ENCODE measurements at places on chromosomes 1 and 21.

DNA sequence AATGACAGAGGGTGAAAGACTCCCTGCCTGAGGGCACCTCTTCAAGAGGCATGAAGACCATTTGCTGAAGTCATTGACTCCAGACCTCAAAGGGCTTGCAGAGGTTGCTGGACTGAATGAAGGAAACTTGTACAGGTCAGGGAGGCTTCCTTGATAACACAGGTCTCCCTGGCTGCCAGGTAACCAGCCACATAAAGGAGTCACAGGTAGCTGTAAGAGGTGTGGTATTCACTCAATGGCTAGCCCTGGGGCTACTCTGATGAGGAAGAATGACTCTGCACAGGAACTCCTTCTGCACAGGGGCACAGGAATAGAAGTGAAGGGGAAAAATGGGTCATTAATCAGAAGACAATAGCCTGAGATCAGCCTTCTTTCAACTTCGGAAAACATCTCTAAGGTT lies 187.5 kb downstream of the LMX1A start:
- DNase-seq: no peak

DNA sequence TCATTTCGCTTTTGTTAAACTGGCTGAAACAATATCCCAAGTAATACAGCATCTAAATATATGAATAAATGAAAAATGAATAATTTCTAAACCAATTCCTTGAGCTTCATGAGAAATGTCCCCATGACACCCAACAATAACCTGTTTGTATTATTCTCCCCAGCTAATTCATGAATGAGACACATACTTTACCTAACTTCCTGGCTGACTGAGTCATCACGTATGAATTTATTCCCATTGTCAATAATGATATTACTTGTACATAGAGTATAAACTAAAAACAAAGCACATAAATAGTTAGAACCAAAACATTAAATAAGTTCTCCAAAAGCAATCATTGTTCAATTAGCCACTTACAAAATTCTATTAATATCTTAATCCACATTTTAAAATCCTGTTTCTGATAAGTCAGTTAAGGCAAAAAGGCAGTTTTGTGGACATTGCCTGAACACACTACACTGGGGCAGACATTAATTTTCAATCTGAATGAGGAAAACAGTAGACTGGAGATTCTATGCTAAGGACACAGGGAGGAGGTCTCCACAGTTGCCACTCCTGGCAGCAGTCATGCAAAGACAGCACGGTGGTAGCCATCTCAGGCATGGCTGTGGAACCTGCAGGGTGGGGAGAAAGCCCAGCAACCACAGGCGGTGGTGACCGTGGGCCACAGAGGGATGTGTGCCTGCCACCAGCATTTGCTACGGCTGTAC lies 48.2 kb downstream of the SLC9C2 start:
- DNase-seq: no peak

DNA sequence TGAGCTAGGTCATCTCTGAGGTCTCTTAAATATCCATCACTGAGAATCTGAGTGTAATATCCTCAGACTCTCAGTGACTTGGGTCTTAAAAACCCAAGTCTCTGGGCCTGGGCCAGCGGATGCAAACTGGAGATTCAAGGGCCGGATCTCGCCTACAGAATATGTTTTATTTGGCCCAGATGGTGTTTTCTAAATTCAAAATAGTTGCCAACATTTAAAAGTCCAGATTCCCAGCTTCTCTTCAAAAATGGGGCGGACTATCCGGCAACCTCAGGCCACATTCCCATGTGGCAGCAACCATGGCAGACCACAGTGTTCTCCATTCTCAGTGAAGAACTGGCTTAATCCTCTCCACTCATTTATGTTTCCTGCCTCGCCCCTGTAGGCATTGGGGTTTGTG lies 12.7 kb upstream of the HEYL start:
- no peak for DNase-seq

GRCh38 chr1:93904228-93904627 lies 5.0 kb downstream of the GCLM start:
- DNase-seq: no peak

GRCh38 chr21:42644223-42645208 lies 8.9 kb upstream of the PDE9A start:
- no peak for DNase-seq

DNA sequence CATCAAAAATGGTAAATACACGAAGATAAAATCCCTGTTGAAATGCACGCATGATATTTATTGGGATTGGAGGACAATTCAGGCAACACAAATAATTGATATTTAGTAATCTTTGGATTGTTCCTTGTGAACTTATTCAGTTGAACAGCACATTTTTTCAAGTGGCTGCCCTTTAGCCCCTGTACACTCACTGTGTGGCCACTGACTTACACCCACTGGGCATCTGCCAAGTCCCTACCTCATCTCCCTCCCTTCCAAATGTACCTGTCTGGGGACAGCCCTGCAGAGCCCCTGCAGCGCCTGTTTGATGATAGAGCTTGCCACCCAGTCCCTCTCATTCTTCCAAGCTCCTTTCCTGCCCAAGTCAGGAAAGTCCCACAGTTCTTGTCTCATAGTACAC lies 154.3 kb downstream of the GLUL start:
- no peak for DNase-seq

DNA sequence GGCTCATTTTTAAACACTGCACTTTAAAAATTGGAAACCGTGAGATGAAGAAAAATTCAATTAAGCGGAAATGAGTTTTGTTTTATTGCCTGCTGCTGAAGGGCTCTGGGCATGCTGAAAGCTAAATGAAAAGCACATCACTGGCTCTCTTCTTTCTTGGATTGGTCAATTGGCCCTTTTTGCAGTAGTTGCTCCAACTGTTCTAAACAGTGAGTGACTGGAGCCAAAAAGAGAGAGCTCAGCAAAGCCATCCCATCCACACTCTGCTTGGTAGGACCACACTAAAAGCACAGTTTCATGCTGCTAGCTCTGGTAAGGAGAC lies 48.1 kb downstream of the LHX4 start:
- DNase-seq: no peak

- DNase-seq: no peak
Measured at GRCh38 chr1:27446496-27447020, 43.4 kb downstream of the WASF2 start.

GRCh38 chr1:162197041-162197531 lies 127.6 kb downstream of the NOS1AP start:
- no peak for DNase-seq

DNA sequence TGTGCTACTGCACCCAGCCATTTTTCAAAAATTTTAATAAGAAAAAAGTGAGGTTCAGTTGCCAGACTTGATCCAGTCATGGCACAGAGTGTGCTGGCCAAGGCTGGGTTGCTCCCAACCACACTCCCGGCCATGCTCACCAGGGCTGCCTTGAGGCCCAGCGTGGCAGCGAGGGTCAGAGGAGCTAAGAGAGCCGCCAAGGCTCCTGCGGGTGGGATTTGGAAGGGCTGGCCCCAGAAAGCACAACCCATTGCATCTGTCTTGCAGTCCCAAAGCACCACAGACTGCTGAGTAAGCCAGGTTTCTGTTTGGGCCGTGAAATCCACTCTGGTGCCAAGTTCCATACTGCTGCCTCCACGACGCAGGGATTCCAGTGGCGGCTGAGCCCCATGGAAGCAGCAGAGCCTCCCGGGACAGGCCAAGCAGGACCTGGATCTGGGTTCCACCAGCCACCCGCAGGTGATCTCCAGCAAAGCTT lies 22.6 kb downstream of the ZBTB17 start:
- DNase-seq: no peak

GRCh38 chr1:20837554-20838192 lies 50.6 kb upstream of the HP1BP3 start:
- no peak for DNase-seq

DNA sequence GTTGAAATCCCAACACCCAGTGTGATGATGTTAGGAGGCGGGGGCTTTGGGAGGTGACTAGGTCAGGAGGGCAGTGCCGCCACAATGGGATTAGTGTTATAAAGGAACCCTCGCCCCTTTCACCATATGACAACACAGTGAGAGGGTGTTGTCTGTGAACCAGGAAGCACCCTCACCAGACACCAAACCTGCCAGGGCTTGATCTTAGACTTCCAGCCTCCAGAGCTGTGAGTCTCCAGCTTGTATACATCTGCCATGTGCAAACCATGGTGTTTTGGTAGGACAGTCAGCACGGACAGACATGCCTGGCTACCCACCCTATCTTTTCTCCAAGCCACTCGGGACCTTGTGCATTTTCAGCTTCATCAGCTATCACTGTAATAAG lies 4.0 kb downstream of the TRIM11 start:
- DNase-seq: no peak

- no peak for DNase-seq
Measured at GRCh38 chr21:45877821-45878469, 103.6 kb upstream of the COL6A1 start.

GRCh38 chr1:55466921-55467320 lies 251.8 kb upstream of the USP24 start:
- no peak for DNase-seq

DNA sequence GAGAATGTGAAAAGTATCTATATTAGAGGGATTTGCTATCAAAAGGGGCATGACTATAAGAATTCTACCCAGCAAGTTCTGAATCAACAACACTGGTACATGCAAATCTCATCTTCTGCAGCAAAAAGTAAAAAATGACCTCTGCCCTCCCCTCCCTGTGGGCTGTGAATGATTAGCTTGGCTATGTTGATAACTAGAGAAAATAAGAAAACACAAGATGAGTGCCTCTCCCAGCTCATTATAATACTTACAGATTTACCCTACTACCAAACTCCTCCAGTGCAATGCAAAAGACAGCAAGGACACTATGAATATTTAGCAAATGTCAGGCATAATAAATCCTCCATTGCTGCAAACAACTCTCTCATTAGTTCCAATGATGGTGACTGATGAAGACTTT lies 102.4 kb downstream of the SLC45A1 start:
- DNase-seq: no peak

DNA sequence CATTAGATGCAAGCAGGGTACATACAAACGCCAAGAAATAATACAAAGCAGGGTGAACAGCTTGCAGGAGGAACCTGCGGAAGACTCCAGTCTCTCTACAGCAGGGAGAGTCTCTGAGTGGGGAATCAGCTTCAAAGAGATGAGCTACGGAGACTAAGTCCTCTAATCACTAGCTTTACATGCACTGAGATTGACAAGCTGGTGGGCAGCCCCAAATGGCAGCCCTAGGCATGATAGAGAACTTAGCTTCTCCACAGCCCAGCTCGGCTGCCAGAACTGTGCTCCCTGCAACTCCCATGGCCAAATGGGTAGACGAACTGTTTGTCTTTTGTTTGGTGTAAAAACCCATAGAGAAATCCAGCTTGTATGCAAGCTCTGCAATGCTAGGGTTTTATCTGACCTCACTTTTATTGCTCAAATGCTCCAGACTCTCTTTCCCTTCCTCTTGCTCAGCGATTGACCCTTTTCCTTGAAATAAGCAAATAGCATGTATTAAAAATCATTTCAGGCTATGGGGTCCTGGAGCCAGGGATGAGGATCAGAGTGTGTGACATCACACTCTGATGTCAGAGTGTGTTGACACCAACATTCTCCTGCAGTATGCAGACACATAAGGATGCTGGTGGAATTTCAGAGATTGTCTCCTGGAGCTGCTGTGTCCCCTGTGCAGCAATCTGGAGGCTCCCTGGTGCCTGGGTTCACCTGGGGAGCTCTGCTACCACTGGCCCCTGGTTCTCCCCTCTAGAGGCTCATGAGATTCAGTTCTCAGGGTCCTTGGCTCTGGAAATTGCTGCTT lies 238.5 kb downstream of the TTLL7 start:
- no peak for DNase-seq

DNA sequence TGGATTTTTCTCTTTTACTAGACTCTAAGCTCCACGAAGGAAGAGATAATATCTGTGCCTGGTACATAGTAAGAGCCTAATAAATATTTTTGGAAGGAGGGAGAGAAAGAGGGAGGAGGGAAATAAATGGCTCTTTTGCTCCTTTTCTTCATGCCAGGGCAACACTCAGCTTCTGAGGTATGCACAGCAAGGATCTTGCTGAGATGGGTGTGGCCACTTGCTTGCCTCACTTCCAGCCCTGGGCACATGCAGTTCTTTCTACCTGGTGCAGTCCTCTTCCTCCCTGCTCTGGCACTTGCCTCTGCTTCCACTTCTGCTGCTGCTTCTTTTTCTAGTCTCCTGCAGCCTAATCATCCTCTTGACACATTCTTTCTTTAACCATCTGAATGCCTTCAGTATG lies 148.1 kb downstream of the FGGY start:
- DNase-seq: no peak

DNA sequence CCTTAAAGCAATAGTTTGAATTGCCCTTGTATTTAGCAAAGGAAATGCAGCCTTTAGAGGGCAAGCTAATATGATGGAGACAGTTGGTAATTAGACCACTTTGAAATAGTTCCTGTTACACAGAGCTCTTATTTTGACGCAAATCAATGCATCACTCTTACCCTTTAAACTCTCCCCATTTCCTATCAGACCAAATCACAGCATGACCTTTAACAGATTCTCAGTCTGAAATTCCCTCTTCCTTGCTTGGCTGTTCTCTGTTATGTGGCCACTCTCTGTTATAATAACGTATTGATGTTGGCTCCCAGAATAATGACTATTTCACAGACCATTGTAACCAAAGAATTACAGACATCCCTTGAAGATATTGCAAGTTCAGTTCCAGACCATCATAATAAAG lies 66.9 kb upstream of the NGF start:
- DNase-seq: no peak

DNA sequence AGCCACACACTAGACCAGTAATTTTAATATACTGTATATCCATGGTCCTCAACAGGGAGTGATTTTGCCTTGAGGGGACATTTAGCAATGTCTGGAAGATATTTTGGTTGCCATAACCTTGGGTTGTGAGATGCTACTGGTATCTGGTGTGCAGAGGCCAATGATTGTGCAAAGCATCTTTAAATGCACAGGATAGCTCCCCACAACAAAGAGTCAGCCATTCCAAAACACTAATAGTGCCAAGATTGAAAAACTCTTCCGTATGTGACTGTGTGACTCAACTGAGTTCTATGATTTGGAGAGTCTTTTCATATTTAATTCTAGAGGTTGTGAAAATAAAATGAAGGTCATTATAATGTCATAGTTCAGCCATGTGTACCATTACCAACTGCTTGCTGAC lies 141.4 kb upstream of the CACYBP start:
- DNase-seq: no peak

DNA sequence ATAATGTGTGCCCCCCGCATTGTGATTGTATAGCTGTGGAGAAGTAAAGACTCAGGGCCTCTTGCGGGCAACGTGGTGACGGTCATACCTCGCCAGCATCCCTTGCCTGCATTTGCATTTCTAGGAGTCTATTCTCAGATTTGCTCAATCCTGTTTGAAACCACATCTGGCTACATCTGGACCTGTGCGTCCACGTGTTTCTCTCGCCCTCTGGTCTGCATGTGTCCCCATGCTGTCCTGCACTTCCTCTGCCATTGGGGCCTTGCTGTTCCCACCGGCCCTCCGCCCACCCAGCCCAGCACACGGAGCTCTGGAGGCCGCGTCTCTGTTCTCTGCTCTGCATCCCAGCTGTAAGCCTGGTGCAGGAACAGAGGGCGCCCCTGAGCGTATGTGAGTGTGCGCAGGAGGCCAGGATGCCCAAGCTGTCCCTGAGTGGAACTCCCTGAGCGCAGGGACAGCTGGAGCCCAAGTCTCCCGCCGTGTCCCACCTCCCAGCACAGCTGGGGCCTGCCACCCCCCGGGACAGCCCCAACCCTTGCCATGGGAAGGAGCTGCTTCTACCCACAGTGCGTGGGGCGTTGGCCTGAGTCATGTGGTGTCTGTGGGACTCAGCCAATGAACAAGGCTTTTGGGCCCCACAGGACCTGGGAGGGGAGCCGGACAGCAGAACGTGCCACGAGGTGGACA lies 1.6 kb downstream of the KRTAP10-2 start:
- DNase-seq: no peak

GRCh38 chr1:2174348-2175054 lies 20.1 kb downstream of the FAAP20 start:
- peak; percentile 53 for DNase-seq
